ENCODE measurements at places on chromosomes 13 and 19. TPM values are rescaled to one million over a fixed set of nuclear protein-coding genes. Genes with fewer than 3 reads are reported as not detected.
A peak's percentile ranks its signal among the peaks of the same experiment; 100 is the strongest.

DNA sequence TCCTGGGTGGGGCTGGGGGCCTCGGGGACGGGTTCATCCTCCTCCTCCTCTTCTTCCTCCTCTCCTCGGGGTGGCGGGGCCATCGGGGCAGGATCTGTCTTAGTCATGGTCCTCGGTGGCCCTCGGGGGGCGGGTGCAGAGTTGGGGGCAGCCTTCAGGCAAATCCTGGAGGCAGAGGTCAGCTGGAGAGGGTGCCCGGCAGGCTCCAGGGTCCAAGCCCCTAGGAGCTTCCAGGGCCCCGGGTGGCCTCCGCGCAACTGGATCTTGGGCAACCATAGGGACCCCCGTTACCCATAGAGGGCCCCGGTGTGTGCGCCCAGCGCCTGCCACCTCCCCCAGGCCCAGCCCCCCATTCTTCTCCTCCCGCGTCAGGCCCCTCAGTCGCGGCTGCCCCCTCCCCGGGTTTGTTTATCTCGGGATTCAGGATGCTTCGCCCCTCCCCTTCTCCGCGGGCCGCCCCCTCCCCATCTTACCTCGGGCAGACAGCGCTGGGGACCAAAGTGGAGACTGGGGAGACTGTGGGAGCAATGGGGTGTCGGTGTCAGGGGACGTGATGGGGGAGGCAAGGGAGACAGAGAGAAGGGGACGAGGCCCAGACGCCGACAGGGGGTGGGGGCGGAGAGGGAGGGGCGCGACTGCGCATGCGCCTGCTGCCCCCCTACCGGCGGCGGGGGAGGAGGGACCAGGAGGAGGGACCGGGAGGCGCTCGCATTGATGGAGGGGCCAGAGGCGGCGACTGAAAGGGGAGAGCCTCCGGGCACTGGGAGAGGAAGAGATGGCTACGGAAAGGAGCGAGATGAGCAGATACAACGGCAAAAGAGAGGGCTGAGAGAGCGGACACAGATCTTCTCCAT lies at the start of gene CLIP3:
Gene CLIP3, minus strand, starts transcription at position 623 of the 854 bp plus-strand sequence. Its CDS starts 516 bp downstream, at position 107.
- no peak for DNase-seq

DNA sequence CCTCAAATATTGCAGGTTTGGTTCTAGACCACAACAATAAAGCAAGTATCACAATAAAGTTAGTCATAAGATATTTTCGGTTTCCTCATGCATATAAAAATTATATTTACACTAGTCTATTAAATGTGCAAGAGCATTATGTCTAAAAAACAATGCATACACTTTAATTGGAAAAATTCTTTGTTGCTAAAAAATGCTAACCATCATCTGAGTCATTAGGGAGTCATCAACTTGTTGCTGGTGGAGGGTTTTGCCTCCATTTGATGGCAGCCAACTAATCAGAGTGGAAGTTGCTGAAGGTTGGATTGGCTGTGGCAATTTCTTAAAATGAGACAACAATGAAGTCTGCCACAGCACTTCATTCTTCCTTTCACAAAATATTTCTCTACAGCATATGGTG lies 422.3 kb upstream of the GPC6 start:
- DNase-seq = no peak

- no peak for DNase-seq
Measured at GRCh38 chr13:43579321-43579720, 207.5 kb downstream of the ENOX1 start.

DNA sequence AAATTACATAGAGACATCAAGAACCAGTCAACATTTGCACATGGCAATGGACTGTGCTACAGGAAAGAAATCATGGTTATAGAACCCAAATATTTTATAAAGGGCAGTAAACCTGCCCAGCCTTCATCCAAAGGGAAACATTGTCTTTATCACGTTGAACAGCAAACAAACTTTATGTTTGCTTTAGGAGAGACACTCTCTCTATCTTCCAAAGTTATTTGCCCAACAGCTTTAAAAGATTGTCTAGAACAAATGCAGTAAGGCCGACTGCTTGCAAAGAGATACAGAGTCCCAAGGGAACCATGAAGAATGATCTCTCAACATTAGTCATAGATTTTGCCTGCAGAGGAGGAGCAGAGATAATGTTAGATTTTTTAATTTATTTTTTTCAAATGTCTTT lies 1323.5 kb upstream of the SLC10A2 start:
- no peak for DNase-seq

- no peak for DNase-seq
Measured at GRCh38 chr13:97074618-97075017, 80.3 kb upstream of the OXGR1 start.

DNA sequence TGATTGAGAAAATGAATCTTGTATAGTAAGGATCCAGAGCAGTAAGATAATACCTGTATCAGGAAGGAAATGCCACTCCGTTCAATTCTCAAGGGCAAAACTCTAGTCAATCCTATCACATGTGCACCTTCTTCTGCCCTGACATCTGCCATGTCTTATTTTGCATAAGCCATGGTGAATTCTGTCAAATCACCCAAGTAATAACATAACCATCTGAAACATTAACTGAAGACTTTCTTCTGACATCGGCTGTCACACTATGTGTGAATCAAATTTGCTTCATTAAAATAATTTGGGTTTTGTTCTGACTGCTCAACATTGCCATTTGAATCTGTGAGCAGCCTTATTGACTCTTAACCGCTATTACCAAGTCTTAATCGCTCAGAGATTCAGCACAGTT lies 91.2 kb downstream of the PCDH9 start:
- no peak for DNase-seq

- no peak for DNase-seq
Measured at GRCh38 chr19:7994114-7994513, 11.3 kb downstream of the ELAVL1 start.

- DNase-seq = no peak
Measured at GRCh38 chr19:32291876-32292275, 53.5 kb upstream of the ZNF507 start.

DNA sequence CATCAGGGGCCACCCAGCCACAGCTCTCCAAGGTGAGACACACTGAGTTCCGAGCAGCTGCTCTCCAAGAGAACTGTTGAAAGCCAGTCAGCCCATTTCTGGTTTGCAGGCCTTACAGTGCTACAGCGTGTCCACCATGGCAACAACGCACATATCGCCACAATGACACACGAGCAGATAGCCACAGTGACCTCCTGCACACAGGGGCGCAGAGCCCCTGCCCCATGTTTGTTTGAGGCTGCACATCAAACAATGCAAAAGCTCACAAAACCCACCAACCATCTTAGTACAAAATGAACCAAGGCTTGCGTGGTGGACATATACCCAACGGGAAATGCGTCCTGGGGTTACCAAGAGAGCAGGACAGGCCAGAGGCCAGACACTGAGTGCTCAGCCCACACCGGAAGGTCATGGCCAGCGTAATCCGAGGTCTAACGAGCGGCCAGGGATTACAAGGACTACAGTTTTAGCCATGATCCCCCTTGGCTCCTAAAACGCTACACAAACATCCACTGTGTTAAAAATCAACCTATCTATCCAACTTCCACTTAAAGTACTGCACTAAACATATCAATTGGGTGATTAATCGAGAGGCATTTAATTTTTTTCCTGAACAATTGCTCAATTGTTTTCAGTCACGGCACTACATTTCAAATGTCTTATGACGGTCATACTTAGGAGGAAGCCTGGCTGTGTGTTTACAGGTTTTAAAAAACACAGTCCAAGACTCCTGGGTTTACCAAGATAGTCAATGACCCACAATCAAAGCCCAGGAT lies 56.0 kb downstream of the STK24 start:
- no peak for DNase-seq

GRCh38 chr19:54851353-54851752 lies 1.1 kb downstream of the KIR3DL2 start:
- no peak for DNase-seq

- no peak for DNase-seq
Measured at GRCh38 chr13:43676320-43676719, 110.5 kb downstream of the ENOX1 start.

- no peak for DNase-seq
Measured at GRCh38 chr19:12837225-12837624, 1.1 kb upstream of the MAST1 start.

- no peak for DNase-seq
Measured at GRCh38 chr19:44624840-44625354, 11.5 kb downstream of the IGSF23 start.

DNA sequence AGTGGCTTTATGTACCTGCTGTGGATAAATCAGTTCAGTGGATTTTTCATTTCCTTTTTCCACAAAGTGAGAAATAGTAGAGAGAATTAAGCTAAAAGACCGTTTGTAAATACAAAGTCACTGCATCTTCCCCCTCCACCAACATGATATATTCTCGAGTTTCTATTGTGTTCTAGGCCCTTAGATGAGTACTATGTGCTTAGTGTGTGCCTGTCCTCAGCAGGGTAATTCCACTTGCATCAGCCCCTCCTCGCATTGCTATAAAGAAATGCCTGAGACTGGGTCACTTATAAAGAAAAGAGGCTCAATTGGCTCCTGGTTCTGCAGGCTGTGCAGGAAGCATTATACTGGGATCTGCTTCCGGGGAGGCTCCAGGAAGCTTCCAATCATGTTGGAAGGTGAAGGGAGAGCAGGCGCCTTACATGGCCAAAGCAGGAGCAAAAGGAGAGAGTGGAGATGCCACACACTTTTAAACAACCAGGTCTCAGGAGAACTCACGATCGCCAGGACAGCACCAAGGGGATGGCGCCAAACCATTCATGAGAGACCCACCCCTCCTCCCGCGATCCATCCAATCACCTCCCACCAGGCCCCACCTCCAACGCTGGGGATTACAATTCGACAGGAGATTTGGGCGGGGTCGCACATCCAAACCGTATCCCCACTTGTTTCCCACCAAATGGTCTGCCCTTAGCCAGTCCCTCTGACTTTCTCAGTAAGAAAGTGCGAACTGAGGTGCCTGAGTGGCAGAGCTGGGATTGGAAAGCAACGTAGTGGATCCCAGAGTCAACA lies 102.3 kb upstream of the ABCC4 start:
- DNase-seq = no peak

- peak; percentile 58 for DNase-seq
Measured at GRCh38 chr19:19185853-19186740, 5.9 kb downstream of the BORCS8 start.

- DNase-seq = no peak
Measured at GRCh38 chr19:4859697-4860096, 7.8 kb downstream of the PLIN3 start.

- no peak for DNase-seq
Measured at GRCh38 chr19:51103926-51104341, 4.3 kb downstream of the CTU1 start.

DNA sequence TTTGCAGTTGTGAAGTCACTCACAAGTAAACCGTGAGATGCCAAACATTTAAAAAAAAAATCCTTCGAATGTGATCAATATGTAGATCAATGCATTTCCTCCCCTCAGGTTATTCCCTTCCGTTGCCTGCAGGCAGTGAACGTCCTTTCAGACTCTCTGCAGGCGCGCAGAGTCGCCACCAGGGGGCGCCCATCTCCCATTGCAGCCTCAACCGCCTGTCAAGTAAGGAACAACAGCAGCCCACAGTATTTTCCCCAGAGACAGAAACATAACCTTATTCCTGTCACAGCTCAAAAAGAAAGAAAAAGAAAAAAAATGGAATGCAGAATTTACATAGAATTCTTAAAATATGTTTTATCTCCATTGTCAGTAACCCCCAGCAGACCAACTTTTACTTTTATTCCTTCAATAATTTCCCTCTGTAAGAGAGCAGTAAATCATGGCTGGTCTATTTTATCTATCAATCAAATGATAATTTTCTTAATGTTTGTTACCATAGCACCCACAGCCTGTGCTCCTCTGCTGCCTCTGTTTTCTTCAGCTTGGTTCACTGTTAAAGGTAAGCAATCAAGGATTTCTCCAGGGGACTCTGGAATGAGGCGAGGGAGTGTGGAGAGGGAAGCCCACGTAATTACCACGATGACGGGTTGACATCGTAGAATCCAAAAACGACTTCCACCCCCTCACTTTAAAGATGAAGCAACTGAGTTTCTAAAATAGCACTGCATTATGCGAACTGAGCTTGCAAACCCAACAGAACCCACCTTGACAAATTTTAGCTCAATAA lies 637.6 kb upstream of the ARGLU1 start:
- DNase-seq = peak; percentile 24

DNA sequence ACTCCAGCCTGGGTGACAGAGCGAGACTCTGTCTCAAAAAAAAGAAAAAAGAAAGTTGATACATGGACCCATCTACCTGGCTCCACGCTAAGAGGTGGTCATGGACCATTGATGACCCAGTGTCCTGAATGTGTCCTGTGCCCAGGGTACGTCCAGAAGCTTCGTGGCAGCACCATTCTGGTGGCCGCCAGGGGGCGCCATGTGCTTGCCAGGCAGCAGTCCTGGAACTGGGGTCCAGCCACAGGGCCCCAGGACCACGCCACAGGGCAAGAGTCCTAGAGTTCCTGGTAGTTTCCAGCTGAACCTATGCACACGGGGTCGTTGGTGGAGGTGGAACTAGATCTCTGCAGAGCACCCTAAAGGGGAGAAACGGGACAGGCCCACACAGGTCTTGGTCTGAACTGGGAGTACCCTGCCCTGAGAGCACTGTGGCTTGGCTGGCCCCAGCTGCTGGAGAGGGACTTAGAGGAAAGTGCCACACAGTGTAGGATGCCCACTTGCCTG lies 19.9 kb upstream of the FBXO27 start:
- peak; percentile 77 for DNase-seq

DNA sequence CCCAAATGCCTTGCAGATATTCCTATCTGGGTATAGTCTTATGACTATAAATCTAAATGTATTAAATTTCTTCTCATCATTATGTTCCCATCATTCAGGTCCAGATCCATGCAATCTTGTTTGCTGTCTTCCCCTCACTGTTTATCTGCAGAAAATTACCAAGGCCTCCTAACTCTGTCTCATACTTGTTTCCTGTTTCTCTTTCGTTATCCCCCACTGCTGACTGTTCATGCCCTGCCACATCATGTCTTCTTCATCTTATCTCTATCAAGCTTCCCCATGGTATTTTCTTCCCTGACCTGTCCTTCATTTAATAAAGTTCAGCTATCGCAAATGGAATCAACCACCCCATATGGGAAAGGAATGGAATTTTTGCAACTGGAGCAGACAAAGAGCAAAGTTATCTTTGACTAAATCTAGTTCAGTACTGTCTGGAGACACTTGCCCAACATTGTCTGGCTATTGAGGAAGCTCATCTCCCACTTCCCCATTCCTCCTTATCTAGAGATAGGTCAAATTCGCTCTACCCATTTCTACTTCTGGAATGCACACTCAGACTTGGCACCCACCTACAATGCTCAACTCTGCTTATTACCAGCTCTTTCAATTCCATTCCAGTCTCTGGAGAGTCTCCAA lies 1358.1 kb downstream of the EFNB2 start:
- no peak for DNase-seq

GRCh38 chr13:83377491-83377890 lies 504.8 kb downstream of the SLITRK1 start:
- no peak for DNase-seq

GRCh38 chr19:5676105-5676771 lies 4.1 kb downstream of the MICOS13 start:
- no peak for DNase-seq

- DNase-seq = no peak
Measured at GRCh38 chr19:19434483-19435045, 29.1 kb downstream of the GATAD2A start.

- no peak for DNase-seq
Measured at GRCh38 chr19:2462635-2463421, 6.1 kb upstream of the LMNB2 start.

SBK3 gene
- not detected for polyA plus RNA-seq

COL5A3 gene
- polyA plus RNA-seq = 0.23 TPM

PRR22 gene
- polyA plus RNA-seq = 0.15 TPM

C19orf18 gene
- 0.41 TPM for polyA plus RNA-seq

CACNG6 gene
- polyA plus RNA-seq = not detected

ONECUT3 gene
- not detected for polyA plus RNA-seq

TMPRSS9 gene
- not detected for polyA plus RNA-seq

NPAS1 gene
- polyA plus RNA-seq = not detected

TMEM59L gene
- polyA plus RNA-seq = not detected

NLRP11 gene
- polyA plus RNA-seq = not detected

All from CD8-positive, alpha-beta memory T cell (primary cell).